ENCODE measurements at places on chromosomes 3 and 15. TPM values are rescaled to one million over a fixed set of nuclear protein-coding genes. Genes with fewer than 3 reads are reported as not detected.

Gene SLC38A3
- polyA plus RNA-seq = 40.8 TPM

Gene TP63
- polyA plus RNA-seq = 0.02 TPM

Gene LTK
- polyA plus RNA-seq = 0.19 TPM

Gene GRM2
- 0.45 TPM for polyA plus RNA-seq

Gene ACKR2
- polyA plus RNA-seq = 0.09 TPM

Gene RHOV
- polyA plus RNA-seq = 8.1 TPM

Gene ST8SIA2
- polyA plus RNA-seq = 0.02 TPM

Gene CIDEC
- 1.1 TPM for polyA plus RNA-seq

Gene CISH
- 11.3 TPM for polyA plus RNA-seq
